ENCODE measurements at places on chromosomes 13 and 19.

DNA sequence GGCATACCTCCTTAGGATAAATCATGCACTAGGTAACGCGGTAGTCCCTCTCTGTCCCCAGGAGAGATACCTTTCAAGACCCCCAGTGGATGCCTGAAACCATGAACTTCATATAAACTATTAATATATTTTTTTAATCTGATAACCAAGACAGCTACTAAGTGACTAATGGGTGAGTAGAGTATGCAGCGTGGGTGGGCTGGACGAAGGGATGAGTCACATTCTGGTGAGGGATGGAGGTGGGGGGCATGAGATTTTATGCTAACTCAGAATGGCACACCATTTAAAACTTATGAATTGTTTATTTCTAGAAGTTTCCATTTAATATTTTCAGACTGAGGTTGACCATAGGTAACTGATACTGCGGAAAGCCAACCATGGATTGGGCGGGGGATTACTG, 46.2 kb downstream of the CDK8 start:
- peak; percentile 15 for DNase-seq

DNA sequence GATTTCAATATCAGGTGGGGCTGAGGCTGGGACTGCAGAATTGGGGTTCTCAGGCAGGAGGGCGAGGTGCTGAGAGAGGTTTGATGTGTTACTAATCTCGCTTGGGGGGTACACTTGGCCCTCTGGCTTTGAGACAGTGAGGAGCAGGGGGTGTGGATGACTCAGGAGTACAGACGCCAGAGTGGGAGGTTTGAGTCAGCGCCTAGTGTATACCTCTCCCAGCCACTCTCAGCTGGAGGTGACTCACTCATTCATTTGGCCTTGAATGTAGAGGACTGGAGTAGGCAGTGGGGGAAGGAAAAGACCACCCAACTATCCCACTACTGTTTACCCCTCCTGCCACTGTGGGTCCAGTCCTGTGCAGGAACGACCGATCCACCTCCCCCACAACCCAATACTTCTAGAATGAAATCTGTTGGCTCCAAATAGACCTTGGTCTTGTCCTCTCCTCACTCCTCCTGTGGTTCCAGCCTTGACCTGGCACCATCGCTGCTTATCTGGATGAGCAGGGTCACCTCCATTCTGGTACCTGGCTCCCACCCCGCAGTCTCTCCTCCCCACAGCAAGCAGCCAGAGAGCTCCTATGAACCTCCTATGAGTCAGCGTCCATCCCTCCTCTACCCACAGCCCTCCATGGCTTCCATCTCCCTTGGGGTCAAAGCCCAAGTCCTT, 20.1 kb upstream of the ZNRF4 start:
- DNase-seq = no peak

DNA sequence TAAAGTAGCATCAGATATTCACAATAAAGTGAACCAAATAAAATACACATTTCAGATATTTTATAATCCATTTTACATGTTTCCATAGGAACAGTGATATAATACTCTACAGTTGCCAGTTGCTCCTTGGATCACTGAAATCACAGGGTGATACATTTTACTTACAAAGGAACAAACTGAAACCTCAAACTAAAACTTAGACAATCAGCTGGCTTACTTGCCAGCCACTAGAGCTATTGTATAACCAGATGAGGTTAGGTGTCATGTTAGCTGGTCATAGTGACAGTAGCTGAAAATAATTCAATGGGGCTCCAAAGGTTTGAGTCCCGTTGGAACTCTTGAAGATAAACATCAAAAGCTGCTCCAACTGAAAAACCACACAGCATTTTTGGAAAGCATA, 274.6 kb downstream of the ITGBL1 start:
- no peak for DNase-seq

- no peak for DNase-seq
These were observed 72.5 kb upstream of the FBXL3 start for GRCh38 chr13:77099415-77099814.

DNA sequence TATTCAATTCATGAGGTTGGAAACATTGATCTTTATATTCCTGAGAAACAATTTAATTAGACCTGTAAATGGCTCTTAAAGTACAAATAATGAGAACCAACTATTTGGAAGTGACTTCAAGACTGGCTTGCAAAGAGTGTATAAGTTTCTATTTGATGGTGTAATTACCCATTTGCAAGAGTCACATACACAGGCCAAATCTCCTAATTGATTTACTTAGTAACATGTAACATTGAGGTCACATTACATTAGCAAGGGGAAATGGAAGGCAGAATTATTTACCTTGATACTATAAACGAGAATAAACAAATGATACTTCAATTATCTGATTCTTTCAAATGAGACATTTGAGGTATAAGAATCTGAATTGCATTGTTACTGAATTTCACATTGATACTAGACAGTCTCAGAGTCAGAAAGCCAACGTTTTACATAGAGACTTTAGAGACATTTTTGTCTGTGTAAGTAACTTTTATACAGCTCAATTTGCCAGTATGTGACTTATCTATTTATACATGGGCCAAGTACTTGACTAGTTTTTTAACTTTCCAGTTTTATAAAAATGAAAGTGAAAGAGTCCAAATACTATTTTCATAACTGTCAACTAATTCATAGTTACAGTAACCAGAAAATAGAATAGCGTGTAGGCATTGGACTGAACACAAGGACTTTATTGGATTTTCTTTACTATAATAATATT, 95.6 kb upstream of the RFC3 start:
- DNase-seq = no peak

DNA sequence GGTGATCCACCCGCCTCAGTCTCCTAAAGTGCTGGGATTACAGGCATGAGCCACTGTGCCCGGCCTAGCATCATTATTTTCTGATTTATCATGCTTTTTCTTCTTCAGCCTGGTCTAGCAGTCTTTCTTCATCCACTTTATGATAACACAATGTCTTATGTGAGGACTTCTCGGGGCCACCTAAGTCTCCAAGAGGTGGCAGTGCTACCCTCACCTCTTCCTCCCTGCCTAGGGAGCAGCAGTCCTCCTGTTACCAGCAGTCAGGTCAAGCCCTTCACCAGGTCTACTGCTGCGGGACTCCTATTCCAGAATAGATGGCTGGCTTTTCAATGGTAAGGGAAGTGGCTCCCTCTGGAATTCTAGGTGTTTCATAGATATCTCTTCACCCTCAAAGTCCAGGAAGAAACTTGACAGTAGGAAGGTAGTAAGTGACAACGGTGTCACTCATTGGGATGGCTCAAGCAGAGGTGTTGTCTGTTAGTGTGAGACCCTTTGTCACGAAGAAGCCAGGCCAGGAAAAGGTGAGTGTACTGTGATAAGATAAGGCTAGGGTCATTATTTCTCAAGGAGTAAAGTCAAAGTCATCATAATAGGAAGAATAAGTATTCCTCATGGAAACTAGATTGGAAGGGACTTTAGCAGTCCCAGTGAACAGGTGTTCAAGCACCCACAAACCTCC, 164.0 kb downstream of the KLF5 start:
- no peak for DNase-seq

Data from smooth muscle cell of the brain vasculature (primary cell).